ENCODE measurements at places on chromosomes 3 and 15. TPM values are rescaled to one million over a fixed set of nuclear protein-coding genes. Genes with fewer than 3 reads are reported as not detected.

DNA sequence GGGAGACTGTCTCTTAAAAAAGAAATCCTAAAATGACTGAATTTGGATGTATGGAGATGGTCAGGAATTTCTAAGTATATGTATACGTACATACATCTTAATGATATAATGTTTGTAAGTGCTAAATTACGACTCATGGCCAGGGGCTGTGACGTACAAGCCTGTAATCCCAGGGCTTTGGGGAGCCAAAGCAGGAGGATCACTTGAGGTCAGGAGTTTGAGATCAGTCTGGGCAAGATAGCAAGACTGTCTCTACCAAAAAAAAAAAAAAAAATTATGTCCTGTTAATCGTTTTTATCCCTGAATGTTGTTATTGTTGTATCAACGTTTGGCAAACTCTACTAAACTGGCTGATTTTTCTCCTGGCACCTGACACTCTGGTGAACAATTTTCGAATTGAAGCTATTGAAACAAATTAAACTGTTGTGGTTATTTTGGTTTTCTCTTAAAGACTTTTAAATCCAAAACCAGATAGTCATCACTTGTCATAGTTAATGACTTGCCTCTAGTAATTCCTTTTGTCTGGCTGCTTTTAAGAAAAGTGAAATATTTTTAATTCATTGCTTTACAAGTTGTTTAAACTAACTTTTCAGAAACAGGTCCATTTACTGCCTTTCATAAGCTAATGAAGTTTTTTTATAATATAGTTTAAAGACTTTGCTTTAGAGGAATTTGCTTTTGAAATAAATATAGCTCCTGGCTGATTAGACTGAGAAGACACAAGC is 7.0 kb downstream of the MORF4L1 start:
- DNase-seq: no peak

- no peak for DNase-seq
Measured at GRCh38 chr15:80635953-80636352, 59.2 kb upstream of the ABHD17C start.

- DNase-seq: no peak
Measured at GRCh38 chr15:75134748-75135147, 66.9 kb upstream of the C15orf39 start.

DNA sequence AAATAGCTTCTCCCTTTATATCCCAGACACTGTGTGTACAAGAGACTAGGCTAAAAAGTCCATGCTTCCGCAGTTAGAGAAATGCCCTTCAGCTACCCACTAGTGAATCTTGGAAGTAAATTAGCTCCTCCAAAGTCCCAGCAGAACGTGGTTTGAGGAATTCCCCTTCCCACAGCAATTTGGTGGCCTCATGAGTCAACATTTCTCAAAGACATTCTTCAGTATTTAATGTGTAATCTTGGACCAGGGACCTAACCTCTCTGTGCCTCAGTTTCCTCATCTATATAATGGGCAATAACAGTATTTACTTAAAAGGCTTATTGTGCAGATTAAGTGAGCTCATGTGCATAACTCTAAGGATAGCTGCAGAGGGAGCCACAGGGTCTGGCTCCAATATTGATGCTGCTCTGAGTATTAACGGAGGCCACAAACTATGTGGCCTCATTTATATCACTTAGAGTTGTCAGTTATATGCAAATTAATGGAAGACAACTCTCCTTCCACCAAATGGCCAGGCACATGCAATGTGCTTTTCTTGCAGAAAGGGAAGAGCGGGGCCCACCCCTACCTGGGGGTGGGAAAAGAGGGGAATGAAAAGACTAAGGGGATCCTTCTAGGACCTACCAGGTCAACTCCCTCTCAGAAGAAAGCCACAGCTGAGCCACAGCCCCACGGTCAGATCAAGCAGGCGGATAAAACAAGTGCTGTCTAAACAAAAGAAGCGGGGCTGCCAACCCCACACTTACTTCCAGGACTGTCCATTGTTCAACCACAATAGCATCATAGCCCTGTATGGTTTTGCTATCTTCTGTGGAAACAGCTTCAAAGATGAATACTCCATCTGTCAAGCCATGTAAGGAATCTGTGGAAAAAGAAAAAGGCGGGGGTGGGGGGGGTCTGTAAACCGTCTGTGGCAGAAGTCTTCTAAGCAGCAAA is 92.4 kb downstream of the OXNAD1 start:
- DNase-seq: no peak

GRCh38 chr3:12051586-12051985 is 47.4 kb downstream of the SYN2 start:
- DNase-seq: no peak

- DNase-seq: no peak
Measured at GRCh38 chr15:87618203-87618725, 638.3 kb downstream of the NTRK3 start.

The SACM1L gene
- 43.5 TPM for total RNA-seq

The HTR3E gene
- total RNA-seq: not detected

The SLC9A9 gene
- 10.4 TPM for total RNA-seq

The OIP5 gene
- 1.2 TPM for total RNA-seq

The WDR72 gene
- not detected for total RNA-seq
